AG20443 (cell line): ENCODE measurements at places on chromosomes 16 and 17.

DNA sequence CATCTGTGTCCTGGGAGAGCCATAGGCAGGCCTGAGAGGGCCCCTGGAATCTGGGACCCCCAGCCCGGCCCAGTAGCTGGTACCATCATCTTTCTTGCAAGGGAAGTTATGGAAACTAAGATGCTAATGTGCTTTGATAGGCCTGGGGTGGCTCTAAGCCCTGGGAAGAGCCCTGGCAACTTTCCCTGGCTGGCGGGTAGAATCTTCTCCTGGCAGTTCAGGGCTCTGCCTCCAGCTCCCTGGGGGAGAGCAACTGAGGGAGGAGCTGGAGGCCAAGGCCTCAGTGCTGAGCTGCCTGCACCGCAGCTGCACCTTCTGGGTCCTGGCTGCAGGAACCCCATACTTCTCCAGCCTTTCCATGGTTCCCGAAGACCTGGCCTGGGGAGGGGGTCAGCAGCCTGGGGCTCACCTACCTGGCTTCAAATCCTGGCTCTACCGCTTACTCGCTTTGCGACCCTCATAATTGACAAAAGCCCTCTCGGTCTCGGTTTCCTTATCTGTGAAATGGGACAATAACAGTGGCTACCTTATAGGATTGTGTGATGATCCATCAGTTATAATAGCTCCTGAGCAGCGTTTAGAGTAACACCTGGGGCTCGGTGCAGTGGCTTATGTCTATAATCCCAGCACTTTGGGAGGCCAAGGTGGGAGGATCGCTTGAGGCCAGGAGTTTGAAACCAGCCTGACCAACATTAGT, 333.7 kb downstream of the SEC14L1 start:
- DNase-seq, result no peak

DNA sequence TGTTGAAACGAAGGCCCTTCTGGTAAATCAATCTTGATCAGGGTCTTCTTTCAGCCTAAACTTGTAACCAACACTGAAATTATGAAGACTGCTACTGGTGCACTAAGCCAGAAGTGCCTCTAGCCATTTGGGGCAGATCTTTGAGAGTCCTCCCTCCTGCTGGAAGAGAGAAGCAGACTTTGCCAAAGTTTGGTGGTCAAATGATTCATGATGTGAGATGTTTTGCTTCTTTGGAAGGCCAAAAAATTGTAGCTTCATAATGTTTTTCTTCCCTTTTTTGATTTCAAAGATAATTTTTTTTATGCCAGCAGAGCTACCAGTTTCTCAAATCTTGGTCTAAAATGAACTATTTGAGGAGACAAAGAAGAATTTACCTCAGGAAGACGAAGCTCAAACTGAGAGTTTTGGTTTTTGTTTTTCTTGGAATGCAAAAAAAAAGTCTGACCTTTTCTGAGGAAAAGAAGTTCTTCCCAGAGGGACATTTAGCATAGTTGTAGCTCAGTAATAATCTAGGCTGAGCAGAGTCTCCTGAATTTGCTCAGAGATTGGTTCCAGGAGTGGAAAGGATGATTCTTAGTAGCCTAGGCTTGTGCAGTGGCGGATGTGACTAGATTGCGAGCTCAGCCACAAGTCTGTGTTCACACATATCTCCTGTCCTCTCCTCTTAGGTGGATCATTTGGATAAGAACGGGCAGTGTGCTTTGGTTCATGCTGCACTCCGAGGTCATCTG, 50.9 kb downstream of the CYB561 start:
- DNase-seq, result peak; percentile 88

DNA sequence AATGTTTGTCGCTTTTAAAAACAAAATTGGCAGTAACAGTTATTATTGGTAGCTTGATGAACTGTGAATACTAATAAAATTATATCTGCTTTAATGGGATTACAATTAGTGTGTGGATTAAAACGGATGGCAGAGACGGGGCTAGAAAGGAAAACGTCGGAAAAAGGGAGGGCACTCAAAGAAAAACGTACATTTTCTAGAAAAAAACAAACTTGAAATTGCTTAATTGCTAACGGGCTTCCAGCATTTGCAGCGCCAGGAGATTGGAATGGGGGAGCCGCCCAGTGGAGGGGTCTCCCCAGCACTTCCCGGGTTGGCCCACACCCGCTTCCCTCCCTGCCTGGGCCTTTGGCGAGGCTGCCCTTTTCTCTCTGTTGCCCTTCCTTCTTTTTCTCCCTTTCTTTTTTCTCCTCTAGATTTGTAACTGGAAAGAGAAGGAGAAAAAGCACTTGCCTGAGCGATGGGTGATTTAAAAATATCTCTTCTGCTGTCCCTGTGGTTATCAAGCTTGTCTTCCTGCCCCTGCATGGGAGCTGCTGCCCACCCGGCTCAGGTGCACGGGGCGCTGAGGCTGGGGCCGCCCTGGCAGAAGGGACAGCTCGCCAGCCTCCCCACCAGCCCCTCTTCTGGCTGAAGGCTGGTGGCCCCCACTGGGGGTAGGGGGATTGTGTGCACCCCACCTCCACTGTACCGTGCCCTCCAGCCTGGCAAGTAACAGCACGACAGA, 5.9 kb downstream of the BAHCC1 start:
- peak; percentile 60 for DNase-seq

GRCh38 chr17:28325211-28325610, 6.2 kb downstream of the TMEM97 start:
- DNase-seq, result no peak

DNA sequence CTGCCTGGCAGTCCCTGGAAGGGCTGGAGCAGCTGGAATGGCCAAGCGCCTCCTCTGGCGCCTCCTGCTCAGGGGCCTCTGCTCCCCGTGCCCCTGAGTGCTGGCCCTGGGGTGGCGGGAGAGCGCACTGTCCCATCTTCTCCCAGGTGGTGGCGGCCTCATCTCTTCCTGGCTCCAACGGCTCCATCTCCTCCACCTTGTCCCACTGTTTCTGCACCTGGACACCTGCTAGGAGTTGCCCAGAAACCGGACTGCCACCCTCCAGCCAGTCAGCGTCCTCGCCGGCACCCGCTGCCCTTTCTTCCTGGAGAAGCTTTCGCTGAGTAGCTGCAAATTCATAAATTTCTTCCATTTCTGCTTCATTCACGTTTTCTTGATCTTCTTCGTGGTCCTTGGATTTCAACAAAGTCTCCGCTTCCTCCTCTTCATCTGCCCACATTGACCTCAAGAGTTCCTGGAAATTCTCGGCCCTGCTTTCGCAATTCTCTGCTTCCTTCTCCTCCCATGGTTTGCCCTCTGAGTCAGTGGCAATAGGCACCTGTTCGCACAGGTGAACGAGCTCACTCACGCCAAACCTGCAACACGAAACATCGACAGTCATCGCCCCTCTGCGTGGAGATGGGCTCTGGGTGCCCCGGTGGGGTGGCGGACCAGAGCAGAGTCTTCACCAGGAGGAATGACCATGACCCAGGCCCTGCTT, 13.7 kb upstream of the NLRC3 start:
- no peak for DNase-seq
